Small intestine (tissue), 16 donors: ENCODE measurements at places on chromosomes 11 and 22.
A peak's percentile ranks its signal among the peaks of the same experiment; 100 is the strongest.

DNA sequence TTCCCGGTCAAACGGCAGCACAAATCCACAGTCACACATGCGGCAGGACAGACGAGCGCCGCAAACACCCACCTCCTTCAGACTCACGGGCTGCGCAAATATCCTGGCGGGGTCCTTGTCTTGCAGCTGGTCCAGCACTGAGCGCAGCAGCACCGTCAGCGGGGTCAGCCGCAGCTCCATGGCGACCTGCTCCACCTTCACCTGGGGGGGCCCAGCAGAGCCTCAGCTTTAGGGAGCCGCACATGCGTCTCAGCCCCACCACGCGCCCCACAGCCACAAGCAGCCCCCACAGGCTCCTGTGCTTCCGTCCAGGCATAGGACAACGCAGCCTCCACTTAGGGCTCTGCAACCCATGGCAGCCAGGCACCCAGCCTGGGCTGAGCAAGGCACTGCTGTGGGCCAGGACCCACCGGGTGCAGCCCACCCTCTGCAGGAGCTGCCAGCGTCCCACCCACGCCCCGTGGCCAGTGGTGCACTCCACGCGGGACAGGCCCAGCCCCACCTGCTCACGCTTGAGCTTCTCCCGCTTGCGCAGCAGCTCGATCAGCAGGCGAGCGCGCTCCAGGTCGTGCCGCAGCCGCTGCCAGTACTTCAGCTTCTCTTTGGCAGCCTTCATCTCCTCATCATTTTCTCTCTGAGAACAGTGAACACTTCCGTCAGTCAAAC is 29.1 kb downstream of the BRD1 start:
- H3K36me3 ChIP-seq = peaks cover 30% of the 10 kb centered on the region
- H3K27me3 ChIP-seq = no peaks in the 10 kb centered on the region
- H3K4me3 ChIP-seq = no peak overlapping the region
- H3K27ac ChIP-seq = no peak overlapping the region

- H3K4me3 ChIP-seq = no peak overlapping the region
- no peak overlapping the region for H3K27ac ChIP-seq
- DNase-seq = no peak
- no peaks in the 10 kb centered on the region for H3K36me3 ChIP-seq
- H3K27me3 ChIP-seq = no peaks in the 10 kb centered on the region
- no peaks in the 10 kb centered on the region for H3K4me1 ChIP-seq
Measured at GRCh38 chr11:12989428-12990161, 19.5 kb upstream of the RASSF10 start.

- H3K4me3 ChIP-seq = no peak overlapping the region
- DNase-seq = peak; percentile 84
- peak overlapping the region; percentile 20 for H3K27ac ChIP-seq
- H3K36me3 ChIP-seq = no peaks in the 10 kb centered on the region
- H3K4me1 ChIP-seq = no peaks in the 10 kb centered on the region
Measured at GRCh38 chr11:16346975-16347374, 9.4 kb downstream of the SOX6 start.

- H3K4me1 ChIP-seq = no peaks in the 10 kb centered on the region
- no peaks in the 10 kb centered on the region for H3K27me3 ChIP-seq
- no peak for DNase-seq
- no peak overlapping the region for H3K27ac ChIP-seq
- H3K4me3 ChIP-seq = no peak overlapping the region
Measured at GRCh38 chr11:33622186-33622585, 78.4 kb downstream of the C11orf91 start.

DNA sequence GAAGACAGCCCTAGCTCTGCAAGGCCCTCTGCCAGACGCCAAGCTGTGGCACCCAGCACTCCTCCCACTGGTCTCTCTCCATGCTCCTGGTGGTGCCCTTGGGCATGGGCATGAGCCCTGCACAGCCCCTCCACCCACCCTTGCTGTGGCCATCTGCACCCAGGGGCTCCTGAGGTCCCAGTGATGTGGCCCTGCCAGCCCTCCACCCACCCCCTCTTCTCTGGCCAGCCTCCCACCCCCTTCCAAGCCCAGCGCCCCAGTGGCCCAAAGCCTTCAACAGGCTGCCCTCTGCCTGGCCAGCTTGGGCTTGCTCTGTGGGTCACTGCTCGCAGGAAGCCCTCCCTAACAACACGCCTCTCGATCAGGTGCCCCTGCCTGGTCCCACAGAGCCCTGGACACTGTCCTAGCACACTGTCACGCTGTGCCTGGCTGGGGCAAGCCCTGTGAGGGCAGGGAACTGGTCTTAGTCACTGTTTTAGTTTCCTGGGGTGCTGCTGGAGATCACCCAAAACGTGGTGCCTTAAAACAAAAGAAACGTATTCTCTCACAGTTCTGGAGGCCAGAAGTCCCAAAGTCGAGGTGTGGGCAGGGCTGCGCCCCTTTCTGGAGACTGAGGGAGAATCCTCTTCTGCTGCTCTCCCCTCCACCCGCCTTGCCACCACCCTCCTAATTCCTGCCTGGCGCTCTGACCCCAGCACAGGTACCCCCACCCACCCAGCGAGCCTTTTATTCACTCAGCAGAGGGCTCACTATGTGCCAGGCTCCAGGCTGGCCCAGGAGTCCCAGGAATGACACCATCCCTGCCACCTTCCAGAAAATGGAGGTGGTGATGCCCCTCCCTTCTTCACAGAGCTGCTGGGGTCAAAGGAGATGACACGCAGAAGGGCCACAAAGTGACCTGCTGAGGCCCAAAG is 14.7 kb downstream of the SULT4A1 start:
- H3K36me3 ChIP-seq = no peaks in the 10 kb centered on the region
- H3K4me3 ChIP-seq = no peak overlapping the region
- H3K27ac ChIP-seq = no peak overlapping the region
- H3K4me1 ChIP-seq = peaks cover 4% of the 10 kb centered on the region
- no peak for DNase-seq

- no peak overlapping the region for H3K4me3 ChIP-seq
- DNase-seq = no peak
- H3K36me3 ChIP-seq = no peaks in the 10 kb centered on the region
- H3K4me1 ChIP-seq = no peaks in the 10 kb centered on the region
- no peak overlapping the region for H3K27ac ChIP-seq
Measured at GRCh38 chr11:1375955-1376258, 13.8 kb upstream of the BRSK2 start.

GRCh38 chr11:65214212-65214845 is 32.6 kb downstream of the CAPN1 start:
- H3K4me1 ChIP-seq = peaks cover 47% of the 10 kb centered on the region
- DNase-seq = no peak
- peaks cover 10% of the 10 kb centered on the region for H3K36me3 ChIP-seq
- no peak overlapping the region for H3K27ac ChIP-seq
- H3K4me3 ChIP-seq = no peak overlapping the region
- no peaks in the 10 kb centered on the region for H3K27me3 ChIP-seq

DNA sequence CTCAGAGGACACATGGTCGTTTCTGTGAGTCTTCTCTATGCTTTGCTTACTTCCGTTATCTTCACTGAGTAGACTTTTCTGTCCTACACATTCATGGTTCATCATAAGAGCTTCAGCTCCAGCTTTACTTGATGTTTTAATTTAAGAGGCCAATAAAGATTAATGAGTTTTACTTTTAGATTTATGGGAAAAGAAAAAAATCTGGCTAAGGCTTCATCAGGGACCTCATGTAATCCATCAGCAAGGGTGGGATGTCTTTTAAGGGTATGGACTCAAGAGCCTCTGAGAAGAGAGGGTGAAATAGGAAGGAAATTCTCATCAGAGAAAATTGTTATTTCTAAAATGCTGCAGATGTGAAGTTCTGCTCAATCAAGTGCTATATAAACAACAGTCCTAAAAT is 963.0 kb upstream of the RAG2 start:
- no peak overlapping the region for H3K4me3 ChIP-seq
- no peak for DNase-seq
- H3K27me3 ChIP-seq = no peaks in the 10 kb centered on the region
- no peaks in the 10 kb centered on the region for H3K4me1 ChIP-seq
- H3K27ac ChIP-seq = no peak overlapping the region
- H3K36me3 ChIP-seq = no peaks in the 10 kb centered on the region

DNA sequence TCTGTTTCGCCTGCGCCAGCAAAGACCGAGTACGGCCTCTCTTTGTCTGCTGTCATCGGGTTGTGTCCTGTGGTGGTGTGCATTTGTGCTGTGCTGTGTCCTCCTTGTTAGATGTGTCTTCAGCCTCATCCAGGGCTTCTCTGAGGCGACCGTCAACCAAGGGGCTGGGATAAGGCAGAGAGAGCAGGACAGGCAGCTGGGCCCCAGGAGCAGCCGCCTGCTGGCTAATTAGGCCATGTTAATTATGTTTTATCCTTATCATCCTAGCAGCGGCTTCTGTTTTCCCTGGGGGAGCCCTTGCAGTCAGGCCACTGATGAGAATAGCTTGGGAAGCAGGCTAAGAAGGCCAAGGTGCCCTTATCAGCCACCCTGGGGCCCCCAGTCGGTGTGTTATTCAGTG is 40.7 kb upstream of the TTC12 start:
- no peak overlapping the region for H3K4me3 ChIP-seq
- no peak for DNase-seq
- H3K4me1 ChIP-seq = no peaks in the 10 kb centered on the region
- no peaks in the 10 kb centered on the region for H3K27me3 ChIP-seq
- H3K27ac ChIP-seq = no peak overlapping the region

DNA sequence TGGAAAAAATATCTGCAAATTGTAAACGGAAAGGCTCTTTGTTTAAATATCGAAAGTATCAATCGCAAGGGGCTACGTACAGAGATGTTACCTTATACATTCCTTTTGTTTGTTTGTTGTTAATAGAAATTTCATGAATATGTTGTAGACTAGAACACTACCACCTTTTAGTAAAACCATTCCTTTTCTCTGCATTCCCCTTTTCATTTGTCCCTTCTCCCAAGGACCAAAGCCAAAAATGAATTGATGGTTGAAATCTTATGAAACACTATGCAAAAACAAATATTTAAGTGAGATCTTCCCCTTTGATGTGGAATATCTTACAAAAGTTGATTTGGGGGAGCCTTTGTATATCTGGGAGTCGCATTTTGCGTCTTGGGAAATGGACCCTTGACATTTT is 2.1 kb downstream of the SLC17A6 start:
- no peaks in the 10 kb centered on the region for H3K4me1 ChIP-seq
- no peak for DNase-seq
- H3K27ac ChIP-seq = no peak overlapping the region

DNA sequence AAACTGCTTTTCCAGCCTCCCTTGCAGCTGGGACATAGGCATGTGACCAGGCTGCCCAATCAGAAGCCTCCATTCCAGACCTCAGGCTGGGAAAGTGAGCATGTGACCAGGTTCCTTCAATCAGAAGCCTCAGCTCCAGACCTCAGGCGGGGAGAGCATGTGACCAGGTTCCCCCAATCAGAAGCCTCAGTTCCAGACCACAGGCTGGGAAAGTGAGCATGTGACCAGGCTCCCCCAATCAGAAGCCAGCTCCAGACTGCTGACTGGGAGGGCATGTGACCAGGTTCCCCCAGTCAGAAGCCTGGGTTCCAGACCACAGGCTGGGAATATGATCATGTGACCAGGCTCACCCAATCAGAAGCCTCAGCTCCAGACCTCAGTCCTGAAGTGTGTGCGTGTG is 11.7 kb upstream of the IL2RB start:
- no peak overlapping the region for H3K4me3 ChIP-seq
- no peaks in the 10 kb centered on the region for H3K4me1 ChIP-seq
- peak overlapping the region; percentile 6 for H3K27ac ChIP-seq
- H3K27me3 ChIP-seq = peaks cover 3% of the 10 kb centered on the region

- no peak overlapping the region for H3K27ac ChIP-seq
- no peak overlapping the region for H3K4me3 ChIP-seq
- H3K4me1 ChIP-seq = no peaks in the 10 kb centered on the region
- H3K36me3 ChIP-seq = no peaks in the 10 kb centered on the region
- H3K27me3 ChIP-seq = peaks cover 2% of the 10 kb centered on the region
Measured at GRCh38 chr22:37260901-37261336, 16.9 kb upstream of the RAC2 start.

GRCh38 chr11:2475136-2475918 is 30.5 kb downstream of the KCNQ1 start:
- H3K27ac ChIP-seq = no peak overlapping the region
- no peak for DNase-seq
- no peak overlapping the region for H3K4me3 ChIP-seq
- H3K36me3 ChIP-seq = peaks cover 9% of the 10 kb centered on the region
- H3K27me3 ChIP-seq = no peaks in the 10 kb centered on the region

GRCh38 chr11:117861151-117862018 is 15.1 kb downstream of the FXYD6 start:
- H3K27me3 ChIP-seq = no peaks in the 10 kb centered on the region
- H3K36me3 ChIP-seq = no peaks in the 10 kb centered on the region
- no peak overlapping the region for H3K4me3 ChIP-seq
- peaks cover 18% of the 10 kb centered on the region for H3K4me1 ChIP-seq
- H3K27ac ChIP-seq = peak overlapping the region; percentile 74
- DNase-seq = no peak

DNA sequence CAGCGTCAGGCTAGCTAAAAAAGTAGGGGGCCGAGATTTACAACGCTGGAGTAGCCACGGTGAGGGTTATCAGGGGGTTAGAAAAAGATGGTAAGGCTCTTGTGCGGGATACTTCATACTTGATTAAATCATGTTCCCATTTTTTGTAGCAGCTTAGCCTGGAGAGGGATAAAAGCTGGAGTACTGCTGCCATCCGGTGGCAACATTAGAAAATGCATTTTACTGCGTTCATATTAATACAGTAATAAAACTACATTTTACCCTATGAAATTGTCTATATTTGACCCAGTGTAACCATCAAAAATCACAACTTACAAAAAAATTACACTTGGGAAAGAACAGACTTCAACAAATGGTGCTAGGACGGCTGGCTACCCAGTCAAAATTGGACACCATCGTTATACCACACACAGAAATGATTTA is 17.3 kb downstream of the RPUSD4 start:
- peaks cover 12% of the 10 kb centered on the region for H3K36me3 ChIP-seq
- H3K27me3 ChIP-seq = no peaks in the 10 kb centered on the region
- H3K4me1 ChIP-seq = peaks cover 13% of the 10 kb centered on the region
- DNase-seq = peak; percentile 47
- no peak overlapping the region for H3K27ac ChIP-seq
- no peak overlapping the region for H3K4me3 ChIP-seq

DNA sequence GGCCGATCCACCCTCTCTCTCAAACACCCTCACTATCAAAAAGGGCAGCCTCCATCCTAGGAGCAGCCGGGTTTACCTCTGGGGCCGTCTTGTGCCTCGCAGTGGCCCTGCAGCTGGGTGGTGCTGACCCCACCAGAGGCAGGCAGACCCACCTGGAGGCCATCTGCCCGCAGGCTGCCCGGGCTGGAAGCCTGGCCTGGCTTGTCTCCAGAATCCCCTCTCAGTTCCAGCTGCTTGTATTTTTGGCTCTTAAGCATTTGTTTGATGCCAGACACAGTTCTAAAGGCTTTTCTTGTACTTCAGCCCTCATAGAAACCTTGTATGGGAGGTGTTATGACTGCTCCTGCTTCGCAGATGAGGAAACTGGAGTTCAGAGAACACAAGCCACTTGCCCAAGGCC is 4.2 kb upstream of the NFAM1 start:
- H3K27me3 ChIP-seq = no peaks in the 10 kb centered on the region
- peaks cover 10% of the 10 kb centered on the region for H3K4me1 ChIP-seq
- no peak overlapping the region for H3K4me3 ChIP-seq
- no peaks in the 10 kb centered on the region for H3K36me3 ChIP-seq
- peak overlapping the region; percentile 12 for H3K27ac ChIP-seq
- no peak for DNase-seq

GRCh38 chr11:86863476-86863875 is 63.1 kb downstream of the PRSS23 start:
- no peaks in the 10 kb centered on the region for H3K27me3 ChIP-seq
- H3K4me1 ChIP-seq = no peaks in the 10 kb centered on the region
- H3K36me3 ChIP-seq = no peaks in the 10 kb centered on the region
- no peak for DNase-seq

- no peaks in the 10 kb centered on the region for H3K27me3 ChIP-seq
- no peaks in the 10 kb centered on the region for H3K4me1 ChIP-seq
- no peak overlapping the region for H3K4me3 ChIP-seq
- no peak overlapping the region for H3K27ac ChIP-seq
Measured at GRCh38 chr11:120261321-120261720, 21.4 kb downstream of the POU2F3 start.
